ENCODE measurements at places on chromosomes 11 and 22.

DNA sequence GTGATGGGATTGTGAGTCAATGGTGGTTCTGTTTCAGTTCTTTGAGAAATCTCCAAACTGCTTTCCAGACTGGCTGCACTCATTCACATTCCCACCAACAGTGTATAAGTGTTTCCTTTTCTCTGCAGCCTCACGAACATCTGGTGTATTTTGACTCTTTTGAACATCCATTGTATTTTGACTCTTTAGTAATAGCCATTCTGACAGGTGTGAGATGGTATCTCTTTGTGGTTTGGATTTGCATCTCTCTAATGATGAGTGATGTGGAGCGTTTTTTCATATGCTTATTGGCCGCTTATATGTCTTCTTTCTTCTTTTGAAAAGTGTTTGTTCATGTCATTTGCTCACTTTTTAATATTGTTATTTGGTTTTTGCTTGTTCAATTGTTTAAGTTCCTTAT, 19.4 kb downstream of the NELL1 start:
- no peak for DNase-seq

DNA sequence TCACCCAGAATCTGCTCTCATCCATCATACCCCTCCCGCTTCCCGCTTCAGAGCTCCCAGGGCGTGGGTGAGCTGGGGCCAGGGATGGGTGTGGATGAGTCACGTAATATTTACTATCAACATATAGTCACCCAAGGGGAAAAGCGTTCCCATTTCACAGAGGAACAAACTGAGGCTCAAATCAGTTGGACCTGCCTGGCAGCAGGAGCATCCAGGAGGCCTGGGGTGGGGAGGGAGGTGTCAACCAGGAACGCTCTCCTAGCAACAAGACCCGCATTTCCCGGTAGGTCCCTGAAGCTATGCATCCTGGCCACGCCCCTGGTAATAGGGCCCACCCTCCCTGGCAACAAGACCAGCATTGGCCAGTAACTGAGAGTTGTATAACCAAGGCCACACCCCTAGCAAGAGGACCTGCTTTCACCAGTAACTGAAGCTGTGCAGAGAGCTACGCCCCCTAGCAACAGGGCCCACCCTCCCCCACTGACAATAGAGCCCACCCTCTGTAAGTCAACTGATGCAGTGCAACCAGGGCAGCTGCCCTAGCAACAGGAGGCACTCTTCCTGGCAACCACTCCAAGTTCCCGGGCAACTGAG, 32.7 kb upstream of the TXNRD2 start:
- no peak for DNase-seq

GRCh38 chr22:37259540-37260029, 15.5 kb upstream of the RAC2 start:
- no peak for DNase-seq

DNA sequence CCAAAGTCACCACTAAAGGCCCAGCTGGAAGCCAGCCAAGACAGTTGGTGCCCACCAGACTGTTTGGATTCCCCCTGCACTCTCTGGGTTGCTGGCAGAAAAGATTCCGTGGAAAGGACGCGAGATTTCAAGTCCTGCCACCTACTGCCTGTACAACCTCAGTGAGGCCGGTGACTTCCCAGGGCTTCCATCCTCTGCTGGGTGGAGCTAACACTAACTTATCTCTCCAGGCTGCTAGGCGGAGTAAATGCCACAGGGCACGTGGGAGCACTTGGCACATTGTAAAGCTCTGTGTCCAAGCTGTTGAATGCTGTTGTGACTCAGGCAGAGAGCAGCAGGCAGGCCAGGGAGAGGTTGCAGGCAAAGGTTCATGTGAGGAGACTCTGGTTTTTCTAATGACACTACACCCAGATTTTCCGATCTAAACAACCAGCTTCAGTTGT, 50.9 kb upstream of the CDON start:
- no peak for DNase-seq

DNA sequence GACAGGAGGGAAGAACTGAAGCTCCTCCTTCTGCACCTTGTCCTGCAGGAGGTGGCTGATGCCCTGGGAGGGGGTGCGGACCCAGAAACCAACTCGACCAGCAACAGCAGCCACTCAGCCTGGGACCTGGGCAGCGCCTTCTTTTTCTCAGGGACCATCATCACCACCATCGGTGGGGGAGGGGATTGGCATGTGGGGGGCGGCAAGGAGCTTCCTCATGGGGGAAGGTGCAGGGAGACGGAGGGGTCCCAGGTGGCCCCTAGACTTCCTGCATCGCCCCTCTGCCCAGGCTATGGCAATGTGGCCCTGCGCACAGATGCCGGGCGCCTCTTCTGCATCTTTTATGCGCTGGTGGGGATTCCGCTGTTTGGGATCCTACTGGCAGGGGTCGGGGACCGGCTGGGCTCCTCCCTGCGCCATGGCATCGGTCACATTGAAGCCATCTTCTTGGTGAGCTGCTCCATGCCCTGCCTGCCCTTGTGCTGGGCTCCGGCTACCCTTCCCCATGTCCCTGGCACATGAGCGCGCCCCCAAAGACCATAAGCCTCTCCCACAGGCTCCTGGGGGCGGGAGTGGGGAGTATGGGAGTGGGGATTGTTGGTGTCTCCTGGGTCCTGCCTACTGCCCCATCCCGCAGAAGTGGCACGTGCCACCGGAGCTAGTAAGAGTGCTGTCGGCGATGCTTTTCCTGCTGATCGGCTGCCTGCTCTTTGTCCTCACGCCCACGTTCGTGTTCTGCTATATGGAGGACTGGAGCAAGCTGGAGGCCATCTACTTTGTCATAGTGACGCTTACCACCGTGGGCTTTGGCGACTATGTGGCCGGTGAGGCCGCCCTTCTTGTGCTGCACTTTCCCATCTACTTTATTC, 3.1 kb upstream of the CATSPERZ start:
- no peak for DNase-seq
